NCI-H446 (cell line): ENCODE measurements at places on chromosomes 2 and 18.

DNA sequence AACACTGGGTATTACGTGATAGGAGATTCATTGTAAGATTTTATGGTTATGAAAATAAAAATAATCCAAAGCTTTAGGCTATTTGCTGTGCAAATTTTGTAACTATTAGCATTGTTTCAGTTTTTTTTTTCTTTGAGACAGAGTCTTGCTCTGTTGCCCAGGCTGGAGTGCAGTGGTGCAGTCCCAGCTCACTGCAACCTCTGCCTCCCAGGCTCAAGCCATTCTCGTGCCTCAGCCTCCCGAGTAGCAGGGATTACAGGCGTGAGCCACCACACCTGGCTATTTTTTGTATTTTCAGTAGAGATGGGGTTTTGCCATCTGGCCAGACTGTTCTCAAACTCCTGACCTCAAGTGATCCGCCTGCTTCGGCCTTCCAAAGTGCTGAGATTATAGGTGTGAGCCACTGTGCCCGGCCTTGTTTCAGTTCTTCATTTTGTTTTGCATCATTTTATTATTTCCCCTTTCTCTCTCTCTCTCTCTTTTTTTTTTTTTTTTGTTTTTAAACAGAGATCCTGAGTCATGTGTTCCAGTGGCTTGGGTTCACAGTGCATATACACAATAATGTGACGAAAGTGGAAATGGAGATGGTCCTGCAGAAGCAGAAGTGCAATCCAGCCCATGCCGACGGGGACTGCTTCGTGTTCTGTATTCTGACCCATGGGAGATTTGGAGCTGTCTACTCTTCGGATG lies 25.8 kb downstream of the CASP10 start:
- no peak for DNase-seq

- DNase-seq: peak; percentile 39
These were observed 25.7 kb downstream of the SRBD1 start for GRCh38 chr2:45585267-45585861.

- no peak for DNase-seq
These were observed 382.6 kb upstream of the ZNF804A start for GRCh38 chr2:184215745-184216144.

DNA sequence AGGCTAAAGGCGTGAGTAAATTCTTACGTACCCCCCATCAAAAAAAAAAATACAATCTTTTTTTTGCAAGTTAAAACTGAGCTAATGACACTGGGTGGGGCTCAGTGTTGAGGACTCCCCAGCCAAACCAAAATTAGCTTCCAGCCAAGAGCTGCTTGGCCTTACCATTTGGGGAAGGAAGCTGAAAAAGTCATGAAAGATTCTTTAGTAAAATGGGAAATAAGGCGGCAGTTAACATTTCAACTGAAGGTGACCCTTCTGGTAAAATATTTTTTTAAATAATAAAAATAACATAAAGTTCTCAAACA lies 16.4 kb downstream of the SMAD7 start:
- DNase-seq: no peak

DNA sequence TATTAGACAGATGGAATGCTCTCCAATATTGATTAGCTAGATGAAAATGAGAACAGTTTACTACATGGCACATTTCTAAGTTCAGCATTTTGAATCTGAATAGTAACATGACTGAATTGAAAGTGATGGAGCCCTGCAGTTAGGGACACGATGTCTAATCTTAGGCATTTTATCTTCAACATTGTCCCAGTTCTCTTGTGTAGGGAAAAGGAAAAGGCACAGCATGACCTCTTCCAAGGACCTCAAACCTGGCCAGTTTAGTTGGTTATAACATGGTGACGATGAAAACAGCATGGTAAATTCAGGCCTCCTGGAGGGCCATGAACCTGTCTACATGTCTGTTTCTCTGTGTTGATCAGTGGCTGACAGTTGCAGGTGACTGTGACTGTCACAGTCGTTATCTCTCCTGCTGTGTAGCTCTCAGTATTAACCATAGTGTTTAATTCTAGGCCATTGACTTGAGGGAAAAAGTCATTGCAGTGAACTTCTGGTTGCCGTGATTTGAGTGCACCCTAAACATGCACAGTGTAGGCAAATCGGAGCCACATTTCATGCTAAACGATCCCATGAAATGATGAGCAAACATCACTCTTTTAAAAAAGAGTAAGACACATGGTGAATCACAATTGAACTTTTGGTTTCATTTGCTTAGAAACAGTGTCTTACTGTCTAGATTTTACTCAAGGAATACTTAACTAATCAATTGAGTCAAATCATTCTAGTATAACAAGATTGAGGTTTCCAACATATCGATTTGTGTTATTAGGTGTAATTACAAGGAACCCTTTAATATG lies 129.7 kb downstream of the PHLPP1 start:
- no peak for DNase-seq

DNA sequence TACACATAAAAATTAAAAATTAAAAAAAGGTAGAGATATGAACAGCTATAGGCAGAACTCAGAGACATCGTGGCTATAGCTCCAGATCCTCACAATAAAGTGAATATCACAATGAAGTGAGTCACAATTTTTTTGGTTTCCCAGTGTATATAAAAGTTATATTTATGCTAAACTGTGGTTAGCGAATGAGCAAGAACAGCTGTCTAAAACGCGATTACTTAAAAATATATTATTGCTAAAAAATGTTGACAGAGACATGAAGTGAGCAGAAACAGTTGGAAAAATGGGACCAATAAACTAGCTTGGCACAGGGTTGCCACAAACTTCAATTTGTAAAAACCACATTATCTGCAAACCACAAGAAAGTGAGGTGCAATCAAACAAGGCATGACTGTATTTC lies 551.7 kb upstream of the NETO1 start:
- DNase-seq: no peak

GRCh38 chr2:38596229-38596628 lies 6.5 kb downstream of the HNRNPLL start:
- no peak for DNase-seq

DNA sequence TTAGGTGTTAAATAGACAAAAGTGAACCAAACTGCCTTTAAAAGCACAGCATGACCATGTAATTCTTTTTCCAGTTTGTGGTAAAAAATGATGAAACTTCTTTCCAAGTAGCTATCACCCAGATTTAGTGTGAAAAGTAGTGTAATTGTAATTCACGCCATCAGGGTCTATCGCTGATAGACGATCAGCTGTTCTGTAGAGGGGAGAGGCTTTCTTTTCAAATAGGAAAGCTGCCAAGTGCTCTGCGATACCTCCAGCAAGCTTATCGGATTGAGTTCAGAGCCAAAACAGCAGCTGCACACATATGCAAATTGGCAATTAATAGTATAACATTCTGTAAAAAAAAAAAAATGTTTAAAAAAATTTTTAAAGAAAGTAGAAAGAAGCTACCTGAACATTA lies 61.9 kb upstream of the PSMD14 start:
- no peak for DNase-seq

DNA sequence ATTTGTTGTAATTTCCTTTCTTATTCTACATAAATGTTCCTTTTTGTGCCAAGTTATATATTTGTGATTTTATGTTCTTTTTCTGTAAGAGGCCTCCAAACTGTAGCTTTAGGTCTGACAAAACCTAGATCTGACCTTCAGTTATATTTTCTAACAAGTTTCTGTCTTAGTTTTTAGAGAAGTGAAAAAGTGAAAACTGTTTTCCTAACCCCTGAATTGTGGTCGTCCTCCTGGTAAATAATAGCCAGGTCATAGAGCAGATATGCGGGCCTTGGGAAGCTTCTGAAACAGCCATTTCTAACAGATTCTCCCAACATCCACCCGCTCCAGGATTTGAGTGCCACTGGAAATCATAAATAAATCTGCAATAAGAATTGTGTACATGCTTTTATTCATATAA lies 398.4 kb upstream of the CWC22 start:
- DNase-seq: no peak

- DNase-seq: no peak
These were observed 266.3 kb downstream of the TWIST2 start for GRCh38 chr2:239114119-239114581.

DNA sequence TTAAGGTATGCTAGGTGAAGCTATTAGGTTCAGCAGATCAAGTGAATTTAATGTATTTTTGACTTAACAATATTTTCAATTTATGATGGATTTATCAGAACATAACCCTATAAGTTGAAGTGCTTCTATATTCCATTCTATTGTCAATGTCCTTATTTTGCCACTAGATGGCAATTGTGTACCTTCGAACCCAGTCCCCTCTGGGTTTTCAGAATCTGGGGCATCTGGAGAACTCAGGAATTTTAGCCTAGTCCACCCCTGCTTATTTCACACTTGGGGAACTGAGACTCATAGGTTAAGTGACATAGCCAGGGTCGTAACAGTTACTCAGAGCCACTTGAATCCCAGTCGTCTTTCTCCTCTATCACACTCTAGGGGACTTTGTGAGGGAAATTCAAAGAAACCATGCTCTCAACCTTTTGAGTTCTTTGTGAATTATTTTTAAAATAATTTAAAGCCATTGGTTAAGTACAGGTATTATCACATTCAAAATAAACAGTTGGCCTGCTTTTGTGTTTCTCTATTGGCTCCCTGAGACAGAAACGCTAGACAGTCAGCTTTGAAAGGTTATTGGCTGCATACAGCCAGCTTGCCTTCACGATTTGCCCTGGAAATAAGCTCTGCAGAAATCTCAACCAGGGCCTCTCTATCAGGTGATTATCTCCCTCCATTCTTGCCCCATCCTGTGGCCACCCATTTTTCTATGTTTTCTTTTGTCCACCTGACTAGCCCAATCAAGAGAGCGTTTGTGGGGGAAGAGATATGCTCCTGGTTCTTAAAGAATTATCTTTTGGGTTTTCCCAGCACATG lies 145.0 kb downstream of the TTC27 start:
- DNase-seq: peak; percentile 70

DNA sequence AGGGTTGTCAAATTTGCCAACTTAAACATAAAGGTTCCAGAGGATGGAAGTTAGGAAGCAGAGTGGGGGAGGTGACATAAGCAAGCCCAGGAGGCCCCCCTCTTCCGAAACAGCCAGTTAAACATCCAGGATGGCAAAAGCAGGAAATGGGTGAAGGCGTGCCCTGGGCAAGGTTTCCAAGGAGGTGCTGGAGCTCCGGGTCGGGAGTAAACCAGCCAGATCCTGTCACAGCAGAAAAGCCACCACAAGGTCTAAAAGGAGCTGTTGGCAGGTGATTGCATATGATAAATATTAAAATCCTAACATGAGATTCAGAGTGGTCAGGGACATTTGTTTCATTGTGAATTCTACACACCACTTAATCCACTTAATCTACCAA lies 572.2 kb upstream of the SALL3 start:
- no peak for DNase-seq

DNA sequence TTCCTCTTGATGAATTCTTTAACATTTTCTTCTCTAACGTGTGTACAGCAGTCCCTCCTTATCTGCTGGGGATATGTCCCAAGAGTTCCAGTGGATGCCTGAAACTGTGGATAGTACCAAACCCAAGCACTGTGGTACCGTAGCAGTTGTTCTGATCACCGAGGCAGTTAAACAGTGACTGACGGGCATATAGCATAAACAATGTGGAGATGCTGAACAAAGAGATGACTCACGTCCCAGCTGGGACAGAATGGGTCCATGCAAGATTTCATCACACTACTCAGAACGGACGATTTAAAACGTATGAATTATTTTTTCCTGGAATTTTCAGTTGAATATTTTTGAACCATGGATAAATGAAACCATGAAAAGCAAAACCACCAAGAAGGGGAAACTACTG lies 54.5 kb upstream of the SPAG16 start:
- DNase-seq: no peak

GRCh38 chr2:3440477-3440876 lies 61.0 kb downstream of the TRAPPC12 start:
- no peak for DNase-seq

- DNase-seq: no peak
These were observed 337.4 kb downstream of the LPIN1 start for GRCh38 chr2:12083713-12084419.

- DNase-seq: no peak
These were observed 15.4 kb upstream of the XDH start for GRCh38 chr2:31429759-31430438.

DNA sequence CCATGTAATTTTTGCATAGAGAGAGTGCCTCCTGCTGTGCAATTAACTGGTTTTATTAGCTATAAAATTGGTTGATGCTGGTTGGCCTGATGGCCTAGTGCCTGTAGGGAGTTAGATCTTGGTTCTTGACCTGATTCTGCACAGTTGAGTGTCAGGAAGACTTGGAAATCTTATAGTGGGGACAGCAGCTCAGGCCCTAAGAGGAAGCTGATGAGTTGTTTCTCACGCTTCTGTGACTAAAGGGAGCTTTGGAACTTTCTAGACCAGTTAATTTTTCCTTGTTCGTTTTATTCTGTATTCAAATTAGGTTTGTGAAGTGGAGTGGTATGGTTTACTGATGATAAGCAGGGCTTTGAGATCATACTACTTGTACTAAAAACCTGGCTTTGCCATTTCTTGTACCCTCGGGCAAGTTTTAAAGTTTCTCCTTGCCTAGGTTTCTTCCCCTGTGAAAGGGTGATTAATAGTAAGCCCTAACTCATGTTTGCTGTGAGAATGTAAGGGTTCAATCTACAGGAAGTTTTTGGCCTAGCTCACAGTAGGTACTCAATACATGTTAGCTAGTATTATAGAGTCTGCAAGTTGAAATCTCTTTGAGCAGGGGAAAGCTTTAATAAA lies 82.1 kb downstream of the MAP3K20 start:
- no peak for DNase-seq

- DNase-seq: no peak
These were observed 205.4 kb downstream of the KLHL29 start for GRCh38 chr2:23590241-23590869.

DNA sequence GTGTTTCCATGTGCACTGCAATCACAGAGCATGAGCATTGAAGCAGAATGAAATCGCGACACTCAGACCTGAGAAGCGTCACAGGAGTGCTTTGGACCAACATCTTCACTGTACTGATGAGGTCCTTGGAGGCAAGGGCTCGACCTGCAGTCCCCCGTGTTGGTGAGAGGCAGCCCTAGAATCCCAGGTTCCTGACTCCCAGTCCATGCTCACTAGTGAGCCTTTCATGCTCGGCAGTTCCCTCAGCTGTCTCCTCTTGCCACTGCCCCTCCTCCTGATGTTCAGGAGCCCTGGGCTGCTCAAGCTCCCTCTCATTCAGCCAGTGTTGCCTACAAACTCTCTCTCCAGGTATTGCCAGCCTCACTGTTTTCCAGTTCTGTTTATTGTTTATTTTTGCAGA lies 291.4 kb downstream of the DYSF start:
- DNase-seq: no peak

- DNase-seq: no peak
These were observed 593 bp upstream of the NRBP1 start for GRCh38 chr2:27427863-27428212.

- peak; percentile 14 for DNase-seq
These were observed 270.9 kb upstream of the TCF4 start for GRCh38 chr18:55858661-55859515.

DNA sequence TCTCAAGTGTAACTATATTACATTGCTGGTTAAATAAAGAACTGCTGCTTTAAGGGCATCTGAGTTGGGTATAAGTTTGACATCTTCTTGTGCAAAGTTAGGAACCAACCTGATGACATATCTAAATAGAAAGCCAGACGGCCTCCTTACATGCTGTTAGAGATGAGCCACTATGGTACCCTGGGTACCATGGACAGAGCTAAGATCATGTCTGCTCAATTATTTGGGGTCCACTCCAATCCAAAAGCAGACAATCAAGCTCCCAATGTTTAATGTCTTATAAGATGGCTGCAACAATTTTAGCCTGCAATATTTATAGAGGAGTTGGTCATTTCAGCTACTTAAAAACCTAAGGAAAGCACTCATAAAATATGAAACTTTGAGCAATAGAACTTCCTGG lies 86.2 kb downstream of the UPP2 start:
- no peak for DNase-seq
